Hippocampal formation (tissue), 2 donors: ENCODE measurements at places on chromosomes 1 and 21.
A peak's percentile ranks its signal among the peaks of the same experiment; 100 is the strongest.

- peak; percentile 31 for DNase-seq
These were observed 28.3 kb upstream of the PKN2 start for GRCh38 chr1:88655685-88656299.

GRCh38 chr1:172004671-172005070 lies 163.4 kb downstream of the DNM3 start:
- peak; percentile 46 for DNase-seq

- DNase-seq = no peak
These were observed 90.0 kb downstream of the PAPPA2 start for GRCh38 chr1:176552999-176553398.

DNA sequence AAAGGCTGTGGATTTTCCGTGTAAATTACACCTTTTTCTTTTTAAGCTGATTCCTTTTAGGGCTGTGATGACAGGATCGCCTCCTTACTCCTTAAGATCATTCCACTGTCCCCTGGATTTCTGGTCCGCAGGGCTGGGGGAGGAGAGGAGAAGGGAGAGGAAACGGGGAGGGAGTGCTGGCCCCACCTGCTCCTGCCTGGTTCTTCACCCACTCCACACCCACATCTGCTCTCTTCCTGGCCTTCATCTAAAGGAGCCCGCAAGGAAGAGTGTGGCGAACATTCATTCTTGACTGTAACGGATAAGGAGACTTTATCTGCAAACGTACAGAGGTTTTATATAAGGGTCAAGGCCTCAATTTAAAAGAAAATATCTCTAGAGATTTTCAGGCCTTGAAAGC lies 242.0 kb downstream of the RHOU start:
- DNase-seq = no peak

- DNase-seq = no peak
These were observed 476.5 kb downstream of the PTPRU start for GRCh38 chr1:29712801-29713200.

GRCh38 chr1:214989341-214989740 lies 93.2 kb upstream of the KCNK2 start:
- no peak for DNase-seq

- no peak for DNase-seq
These were observed 20.6 kb downstream of the DDAH1 start for GRCh38 chr1:85444381-85444780.

DNA sequence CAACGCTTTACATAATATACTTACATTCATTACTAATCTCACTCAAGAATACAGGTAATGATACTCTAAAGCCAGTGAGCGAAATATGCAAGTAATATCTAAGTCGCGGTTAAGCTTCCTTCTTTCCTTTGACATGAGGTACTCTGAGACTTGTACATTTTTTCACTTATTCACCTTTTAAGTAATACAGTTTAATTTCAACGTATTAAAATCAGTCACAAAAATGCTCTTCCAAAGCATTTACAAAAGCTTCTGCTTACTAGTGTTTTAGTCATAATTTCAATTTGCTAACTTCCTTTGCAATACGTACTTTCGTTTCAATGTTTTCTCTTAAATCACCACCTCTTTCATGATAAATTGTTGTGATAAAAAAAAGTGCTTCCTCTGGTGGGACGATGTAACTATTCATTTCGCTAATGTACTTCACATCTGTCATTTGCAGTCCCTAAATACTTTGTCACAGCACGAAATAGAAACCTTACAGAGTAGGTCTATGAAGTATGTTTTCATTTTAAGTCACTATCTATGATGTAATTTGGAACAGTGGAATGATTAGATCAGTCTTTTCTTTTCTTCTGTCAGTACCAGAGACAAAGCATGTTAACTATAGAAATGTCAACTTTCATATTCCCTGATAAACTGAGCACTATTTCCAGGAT lies 34.0 kb upstream of the ADGRL4 start:
- DNase-seq = no peak

DNA sequence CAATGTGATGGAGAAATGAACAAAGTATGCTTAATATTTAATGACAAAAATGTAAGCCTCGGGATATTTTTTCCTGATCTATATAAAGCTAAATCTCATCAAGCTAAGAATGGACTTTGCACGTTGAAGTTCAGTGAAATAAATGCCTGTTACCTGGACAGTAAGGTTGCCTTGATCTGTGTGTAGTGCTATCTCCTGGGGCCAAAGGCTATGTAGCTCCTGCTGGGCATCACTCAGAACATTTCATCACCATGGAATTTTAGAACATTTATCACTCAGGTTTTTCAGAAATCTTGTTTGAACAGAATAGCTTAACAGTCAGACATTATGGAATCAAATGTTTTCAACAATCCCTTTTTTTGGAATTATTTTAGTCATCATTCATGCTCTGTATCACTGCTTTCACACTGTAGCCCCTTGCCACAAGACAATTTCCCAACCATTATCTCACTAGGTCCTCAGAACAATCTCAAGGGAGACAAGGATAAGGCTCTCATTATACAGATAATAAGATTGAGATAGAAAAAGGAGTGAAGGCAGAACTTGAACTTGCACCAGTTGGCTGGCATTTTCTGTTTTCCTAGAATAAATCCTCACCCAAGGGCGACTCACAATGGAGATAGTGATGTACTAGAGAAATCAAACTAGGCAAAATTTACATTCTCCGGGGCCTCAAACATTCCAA lies 3.7 kb downstream of the OR10J1 start:
- DNase-seq = no peak

DNA sequence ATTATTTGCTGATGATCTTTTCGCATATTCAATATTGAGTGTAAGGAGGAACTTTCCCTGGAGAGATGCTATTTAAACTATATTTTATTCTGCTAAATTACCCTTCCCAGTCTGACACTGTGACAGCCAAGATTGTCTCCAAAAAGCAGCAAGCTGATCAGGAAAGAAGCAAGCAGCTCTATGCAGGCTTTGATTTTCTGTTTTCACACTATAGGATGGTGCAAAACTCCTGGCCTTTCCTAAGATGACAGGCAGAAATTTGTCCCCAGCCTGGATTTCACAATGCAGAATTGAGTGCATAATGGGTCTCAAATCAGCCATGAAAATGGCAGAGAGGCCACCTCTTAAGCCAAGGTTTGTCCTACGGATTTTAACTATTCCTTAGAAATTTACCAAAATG lies 1.1 kb downstream of the SGIP1 start:
- no peak for DNase-seq

DNA sequence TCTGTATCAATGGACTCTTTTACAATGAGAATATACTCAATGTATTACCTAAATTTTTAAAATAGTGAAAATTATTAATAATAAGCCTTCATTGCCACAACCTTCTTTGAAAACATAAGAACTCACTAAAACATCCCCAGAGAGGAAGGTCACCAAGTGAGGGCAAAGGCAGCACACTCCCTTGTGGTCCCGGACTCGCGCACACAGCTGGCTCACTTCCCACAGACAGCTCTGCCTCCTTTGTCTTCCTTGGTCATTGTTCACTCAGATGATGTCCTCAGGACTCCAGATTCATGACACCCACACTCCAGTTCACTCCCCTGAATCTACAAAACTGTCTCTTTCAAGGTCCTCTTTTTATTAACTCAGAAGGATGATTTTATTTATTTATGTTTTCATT lies 19.2 kb upstream of the UBR4 start:
- peak; percentile 4 for DNase-seq

- peak; percentile 50 for DNase-seq
These were observed 6.3 kb downstream of the CELF3 start for GRCh38 chr1:151710187-151710840.

DNA sequence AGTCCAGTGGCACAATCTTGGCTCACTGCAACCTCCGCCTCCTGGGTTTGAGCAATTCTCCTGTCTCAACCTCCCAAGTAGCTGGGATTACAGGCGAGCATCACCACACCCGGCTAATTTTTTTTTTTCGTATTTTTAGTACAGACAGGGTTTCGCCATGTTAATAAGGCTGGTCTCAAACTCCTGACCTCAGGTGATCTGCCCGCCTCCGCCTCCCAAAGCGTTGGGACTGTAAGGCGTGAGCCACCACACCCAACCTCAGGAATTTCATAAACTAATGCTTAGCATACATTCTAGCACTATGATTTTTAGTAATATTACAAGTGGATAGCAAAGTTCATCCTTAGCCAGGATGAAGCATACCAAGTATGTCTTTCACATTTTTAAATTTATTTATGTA lies 8.7 kb downstream of the DNAJC11 start:
- DNase-seq = no peak

- no peak for DNase-seq
These were observed 127.2 kb upstream of the ZC3H12A start for GRCh38 chr1:37347104-37347649.

- DNase-seq = no peak
These were observed 140.0 kb downstream of the FCRL5 start for GRCh38 chr1:157412308-157412707.

DNA sequence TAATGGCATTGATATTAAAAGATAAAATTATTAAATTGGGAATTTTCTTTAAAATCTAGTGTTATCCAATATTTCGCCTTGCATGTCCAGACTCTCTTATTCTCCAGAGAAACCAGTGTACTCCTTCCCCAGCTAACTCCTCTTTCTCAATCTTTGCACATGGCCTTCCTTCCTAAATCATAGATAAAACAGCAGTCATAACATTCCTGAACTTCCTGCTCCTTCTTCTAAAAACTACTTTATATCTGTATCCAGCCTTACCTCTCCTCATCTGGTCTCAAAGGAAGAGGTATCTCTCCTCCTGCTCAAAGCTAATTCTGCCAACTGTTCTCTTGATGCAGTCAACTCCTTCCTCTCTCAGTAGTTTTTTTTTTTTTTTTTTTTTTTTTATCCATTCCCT lies 39.5 kb upstream of the NEK7 start:
- no peak for DNase-seq

- DNase-seq = no peak
These were observed 200.0 kb downstream of the SLC45A1 start for GRCh38 chr1:8517661-8518489.

DNA sequence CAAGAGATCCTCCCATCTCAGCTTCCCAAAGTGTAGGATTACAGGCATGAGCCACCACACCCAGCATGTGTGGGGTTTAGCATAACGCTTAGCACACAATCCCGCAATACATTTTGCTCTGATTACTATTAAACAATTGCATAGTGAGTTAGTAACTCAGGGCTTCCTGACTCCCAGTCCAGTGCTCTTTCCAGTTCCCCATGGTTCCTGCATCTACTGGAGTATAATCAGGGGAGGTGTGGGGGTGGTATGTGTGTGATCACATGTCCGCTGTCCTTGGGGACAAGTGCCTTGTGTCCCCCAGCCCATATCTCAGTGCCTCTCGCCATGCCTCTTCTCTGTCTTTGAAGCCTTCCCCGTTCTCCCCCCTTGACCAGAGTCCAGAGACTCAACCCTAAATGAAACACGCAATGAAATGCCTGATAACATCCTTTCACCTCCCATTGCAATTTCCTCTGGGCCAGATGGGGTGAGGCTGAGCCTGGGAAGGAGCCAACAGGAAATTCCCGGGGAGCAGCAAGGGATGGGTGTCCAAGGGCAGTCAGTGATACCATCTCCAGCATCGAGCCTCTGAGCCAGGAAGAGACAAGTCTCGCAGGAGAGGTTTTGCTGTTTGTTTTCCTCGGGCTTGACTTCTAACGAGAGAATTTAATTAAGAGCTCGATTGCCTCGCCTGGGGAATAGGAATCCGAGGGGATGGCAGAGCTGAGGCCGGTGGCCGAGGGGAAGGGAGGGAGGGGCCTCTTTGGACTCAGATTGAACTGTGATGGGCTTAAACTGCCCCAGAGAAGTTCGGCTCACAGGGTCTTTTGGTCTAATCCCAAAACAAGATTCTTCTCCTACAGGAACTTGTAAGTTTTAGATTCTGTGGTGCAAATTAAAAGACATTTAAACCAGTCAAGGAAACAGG lies 7.7 kb upstream of the HTR1D start:
- DNase-seq = no peak

DNA sequence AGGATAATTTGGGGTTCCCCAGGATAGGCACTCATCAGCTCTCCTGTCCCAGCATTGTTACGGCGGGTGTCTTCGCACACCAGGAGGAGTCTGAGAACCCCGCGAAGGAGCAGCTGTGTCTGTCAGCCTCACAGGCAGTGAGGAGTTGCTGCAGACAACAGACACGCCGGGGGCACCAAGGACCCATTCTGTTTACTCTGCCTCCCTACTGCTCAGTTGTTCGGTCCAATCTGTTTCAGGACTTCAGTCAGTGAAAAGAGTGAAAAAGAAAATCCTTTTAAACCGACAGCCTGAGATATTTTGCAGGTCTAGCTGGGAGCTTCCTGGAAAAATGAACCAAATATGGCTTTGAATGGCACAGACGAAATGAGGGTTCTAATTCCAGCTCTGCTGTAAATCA lies 288.4 kb downstream of the OMA1 start:
- DNase-seq = no peak

DNA sequence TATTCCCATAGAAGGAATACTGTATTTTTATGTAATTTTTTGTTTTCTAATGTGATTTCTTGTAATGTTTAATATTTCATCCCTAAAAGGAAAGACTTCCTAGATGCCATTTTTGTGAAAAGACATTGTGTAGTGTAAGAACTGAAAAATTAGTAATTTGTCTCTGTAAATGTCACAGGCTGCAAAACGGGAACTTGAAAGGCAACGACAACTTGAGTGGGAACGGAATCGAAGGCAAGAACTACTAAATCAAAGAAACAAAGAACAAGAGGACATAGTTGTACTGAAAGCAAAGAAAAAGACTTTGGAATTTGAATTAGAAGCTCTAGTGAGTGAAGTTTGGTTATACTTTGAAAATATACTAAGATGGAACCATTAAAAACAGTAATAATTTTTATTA lies 132.2 kb downstream of the ITSN1 start:
- no peak for DNase-seq

- DNase-seq = no peak
These were observed 86.2 kb downstream of the TEX35 start for GRCh38 chr1:178599087-178599486.

GRCh38 chr1:207398986-207399385 lies 55.1 kb upstream of the CR2 start:
- peak; percentile 8 for DNase-seq

DNA sequence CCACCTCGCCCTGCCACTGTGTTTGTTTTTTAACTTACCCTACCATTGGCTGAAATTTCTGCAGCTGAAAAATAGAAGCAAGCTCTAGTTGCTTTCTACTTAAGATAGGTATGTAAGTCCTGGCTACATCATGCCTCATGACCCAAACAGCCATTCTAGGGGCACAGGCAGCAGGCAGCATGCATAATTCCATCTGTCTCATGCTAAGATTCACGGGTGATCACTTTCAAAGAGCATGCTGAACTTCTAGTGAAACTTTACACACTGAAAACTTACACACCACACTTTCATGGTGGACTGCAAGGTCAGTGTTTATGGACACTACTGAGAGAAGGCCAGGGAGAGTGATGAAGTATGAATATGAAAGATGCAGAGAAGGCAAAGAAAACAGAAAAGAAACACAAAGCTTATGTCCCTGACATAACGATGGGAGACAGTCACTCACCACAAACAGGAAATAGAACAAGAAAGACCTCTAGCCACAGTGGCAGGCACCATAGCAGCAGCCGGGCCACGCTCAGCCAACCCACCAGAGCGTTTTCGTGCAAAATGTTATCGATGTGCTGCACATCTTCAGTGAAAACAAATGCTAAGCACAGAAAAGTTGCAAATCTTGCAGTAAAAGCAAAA lies 102.3 kb upstream of the TIAM1 start:
- DNase-seq = no peak
